ENCODE measurements at places on chromosomes 1 and 21.

DNA sequence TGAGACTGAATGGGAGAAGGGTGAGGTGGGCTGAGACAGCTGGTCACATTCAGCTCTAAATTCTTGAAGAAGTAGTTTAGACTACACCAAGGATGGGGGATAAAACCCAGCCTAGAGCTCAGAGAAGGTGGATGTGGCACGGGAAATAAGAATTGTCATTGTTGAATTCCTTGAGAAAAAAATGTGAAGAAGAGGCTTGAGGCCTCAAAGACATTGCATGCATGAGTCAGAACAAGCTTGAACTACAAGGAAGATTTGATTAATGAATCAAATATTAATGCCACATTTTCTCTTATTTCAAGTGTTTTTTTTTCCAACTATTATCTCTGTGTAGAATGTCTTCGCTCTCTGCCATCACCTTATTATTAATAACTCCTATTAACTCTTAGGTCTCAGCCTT, 58.9 kb downstream of the MAP3K7CL start:
- DNase-seq: peak; percentile 45

DNA sequence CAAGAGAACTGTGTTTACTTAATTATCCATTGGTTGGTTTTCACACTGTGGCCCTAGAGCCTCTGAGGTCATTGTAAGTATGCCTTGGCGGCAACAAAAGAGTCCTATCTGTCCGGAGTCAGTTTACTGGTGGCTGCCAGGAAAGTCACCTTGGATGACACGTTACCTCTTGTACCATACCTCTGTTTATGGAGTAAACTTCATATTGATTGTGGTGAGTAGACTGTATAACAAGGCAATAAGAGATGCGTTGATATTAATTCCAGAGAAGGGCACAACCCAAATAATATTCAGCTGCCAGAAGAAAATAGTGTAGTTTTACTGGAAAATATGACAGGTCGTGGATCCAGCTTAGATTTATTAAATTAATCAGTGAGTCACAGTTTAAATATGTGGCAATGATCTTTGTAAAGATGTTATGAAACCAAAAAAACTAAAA, 20.4 kb upstream of the KIF14 start:
- no peak for DNase-seq

DNA sequence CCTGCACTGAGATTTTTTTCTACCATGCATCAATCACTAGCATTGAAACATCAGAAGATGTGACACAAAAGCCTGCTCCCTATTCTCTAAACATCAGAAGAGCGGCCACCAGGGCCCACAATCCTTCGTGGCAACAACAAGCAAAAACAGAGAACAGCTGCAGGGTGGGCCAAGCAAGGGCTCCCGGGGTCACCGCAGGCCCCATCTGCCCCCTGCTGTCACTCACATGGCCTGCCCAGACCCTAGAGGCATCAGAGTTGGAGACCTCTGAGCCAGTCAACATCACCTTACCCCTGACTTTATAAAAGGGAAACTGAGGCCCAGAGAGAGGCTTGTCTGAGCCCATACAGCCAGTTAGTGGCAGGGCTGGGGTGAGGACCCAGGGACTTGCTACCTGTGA, 1.8 kb downstream of the LAPTM5 start:
- DNase-seq: no peak

DNA sequence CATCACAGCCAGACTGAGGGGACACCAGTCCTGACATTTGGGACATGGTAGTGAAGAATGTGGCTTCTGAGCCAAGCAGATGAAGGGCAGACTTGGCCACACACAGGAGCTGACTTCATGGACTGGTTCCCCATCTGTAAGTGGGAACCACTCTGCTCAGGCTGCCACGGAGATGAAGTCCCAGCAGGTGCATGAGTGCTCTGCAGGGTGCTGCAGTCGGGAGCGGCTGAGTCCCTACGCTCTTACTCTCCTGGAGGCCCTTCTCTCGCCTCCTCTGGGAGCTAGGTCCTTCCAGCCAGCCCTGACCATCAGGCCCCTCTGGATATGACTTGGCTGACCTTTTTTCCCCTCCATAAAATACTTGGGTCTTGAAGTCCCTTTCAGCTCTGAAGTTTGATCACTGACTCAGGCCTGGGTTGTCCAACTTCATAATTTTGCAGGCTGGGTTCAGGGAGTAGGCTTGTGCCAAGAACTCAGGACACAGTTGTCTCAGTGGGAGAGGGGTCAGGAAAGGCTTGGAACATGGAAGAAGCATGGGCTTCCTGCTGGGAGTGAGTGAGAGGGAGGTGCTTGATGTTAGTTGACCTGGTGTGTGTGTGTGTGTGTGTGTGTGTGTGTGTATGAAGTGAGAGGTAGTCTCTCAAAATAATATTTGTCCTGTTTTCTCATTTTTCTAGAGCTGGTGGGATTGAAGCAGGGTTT, 21.0 kb upstream of the EPS8L3 start:
- DNase-seq: no peak

GRCh38 chr1:199913318-199913717, 114.2 kb upstream of the NR5A2 start:
- no peak for DNase-seq

DNA sequence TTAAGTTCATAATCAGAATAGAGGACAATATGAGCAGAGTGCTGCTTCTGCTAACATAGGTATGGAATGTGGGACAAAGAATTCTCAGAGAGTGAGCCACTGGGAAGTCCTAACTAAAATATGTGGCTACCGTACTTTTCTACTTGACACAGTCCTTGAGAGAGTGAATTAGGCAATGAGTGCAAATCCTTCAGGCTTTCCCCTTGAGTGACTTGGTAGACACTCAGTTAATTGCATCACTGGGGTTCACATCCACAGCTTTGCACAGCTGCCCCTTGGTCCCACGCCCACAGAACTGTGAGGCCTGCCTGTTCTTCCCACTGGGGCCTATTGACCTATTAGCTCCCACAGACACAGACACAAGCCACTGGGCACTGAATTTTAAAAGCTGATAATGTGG, 40.5 kb upstream of the PAXBP1 start:
- no peak for DNase-seq

GRCh38 chr1:224264321-224264720, 65.7 kb downstream of the NVL start:
- no peak for DNase-seq

DNA sequence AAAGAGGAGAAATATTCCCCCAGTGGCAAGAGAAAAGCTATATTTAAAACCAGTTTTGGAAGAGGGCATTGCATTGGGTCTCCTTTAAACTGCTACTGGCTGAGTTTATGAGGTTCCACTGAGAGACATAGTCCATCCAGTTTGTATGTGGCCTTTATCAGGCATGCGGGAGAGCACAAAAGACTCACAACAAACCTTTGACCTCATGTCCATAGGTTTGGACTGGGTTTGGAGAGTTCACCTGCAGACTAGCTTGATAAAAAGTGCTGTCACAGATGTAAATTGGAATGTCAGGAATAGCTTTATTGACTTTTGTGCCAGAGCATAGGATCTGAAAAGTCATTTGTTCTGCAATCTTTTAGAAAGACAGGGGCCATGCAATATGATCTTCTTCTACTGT, 131.0 kb upstream of the NRIP1 start:
- DNase-seq: no peak

- no peak for DNase-seq
Observed at GRCh38 chr1:155070721-155071569, 7.4 kb downstream of the EFNA4 start.

- no peak for DNase-seq
Observed at GRCh38 chr21:33121715-33122475, 52.0 kb downstream of the OLIG1 start.

DNA sequence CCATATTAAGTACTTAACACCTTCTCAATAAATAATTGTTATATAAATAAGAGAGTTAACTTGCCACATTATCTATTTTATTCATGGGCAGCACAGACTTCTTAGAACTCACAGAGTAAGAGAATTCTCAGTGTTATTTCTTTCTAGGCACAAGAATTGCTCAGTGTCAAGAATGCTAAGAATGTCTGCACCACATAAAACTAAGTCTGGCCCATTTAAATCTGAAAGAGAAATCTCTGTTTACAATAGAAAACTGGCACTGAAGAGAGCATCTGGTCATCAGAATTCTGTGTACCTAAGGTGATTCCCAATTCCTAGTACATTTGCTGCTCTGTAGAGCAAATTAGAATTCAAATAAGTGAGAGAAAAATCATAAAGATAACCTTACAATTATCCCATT, 3.8 kb downstream of the OR10K2 start:
- DNase-seq: no peak

- no peak for DNase-seq
Observed at GRCh38 chr1:78322928-78323680, 167.7 kb upstream of the PTGFR start.

DNA sequence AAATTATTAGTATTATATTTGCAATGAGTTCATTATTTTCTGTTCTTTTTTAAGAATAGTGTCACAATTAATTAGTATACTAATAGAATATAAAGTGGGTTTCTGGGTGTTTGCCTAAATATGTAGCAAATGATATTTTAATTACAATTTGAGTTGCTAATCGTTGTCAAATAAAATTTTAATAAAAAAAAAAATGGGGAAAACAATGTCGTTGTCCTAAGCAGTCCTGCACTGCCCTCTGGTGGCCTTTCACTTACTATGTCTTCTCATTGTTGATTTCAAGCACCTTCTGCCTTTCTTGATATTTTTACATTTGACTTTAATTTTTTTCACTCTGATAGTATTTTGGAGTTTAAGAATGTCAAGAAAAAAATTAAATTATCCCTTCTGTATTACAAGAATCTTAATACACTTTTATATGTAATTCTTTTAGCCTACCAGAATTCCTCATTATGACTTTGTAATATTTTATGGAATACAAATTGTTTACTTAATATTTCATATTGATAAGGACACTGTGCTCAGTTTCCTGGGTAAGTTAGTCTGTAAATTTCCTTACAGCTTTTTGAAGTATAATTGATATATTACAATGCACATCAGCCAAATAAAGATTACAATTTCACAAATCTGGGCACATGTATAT, 104.5 kb upstream of the FMN2 start:
- DNase-seq: no peak

GRCh38 chr1:205232945-205233397, 5.2 kb downstream of the TMCC2 start:
- DNase-seq: no peak

DNA sequence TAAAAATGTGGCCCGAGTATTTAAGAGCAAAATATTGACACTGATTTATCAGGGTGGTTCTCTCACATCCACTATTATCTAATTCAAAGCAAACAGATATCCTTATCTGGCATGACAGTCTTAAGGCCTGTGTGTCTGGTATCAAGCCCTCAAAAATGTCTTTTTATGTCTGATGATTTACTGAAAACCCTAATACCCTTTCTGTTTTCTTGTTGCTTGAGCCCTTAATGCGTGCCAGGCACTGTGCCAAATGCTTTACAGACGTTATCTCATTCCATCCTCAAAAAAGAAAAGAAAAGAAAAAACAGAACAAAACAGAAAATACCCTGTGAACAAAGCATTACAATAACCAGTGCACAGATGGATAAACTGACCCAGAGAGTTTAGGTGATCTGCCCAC, 5.7 kb downstream of the DUSP23 start:
- no peak for DNase-seq

- no peak for DNase-seq
Observed at GRCh38 chr1:163273766-163274441, 47.9 kb upstream of the NUF2 start.
